ENCODE measurements at places on chromosomes 6 and 20.

- DNase-seq = no peak
Measured at GRCh38 chr20:19506021-19506420, 252.0 kb upstream of the RIN2 start.

- no peak for DNase-seq
Measured at GRCh38 chr6:166852451-166852975, 103.8 kb downstream of the RNASET2 start.

- DNase-seq = no peak
Measured at GRCh38 chr20:61665528-61666470, 399.9 kb downstream of the TAF4 start.

DNA sequence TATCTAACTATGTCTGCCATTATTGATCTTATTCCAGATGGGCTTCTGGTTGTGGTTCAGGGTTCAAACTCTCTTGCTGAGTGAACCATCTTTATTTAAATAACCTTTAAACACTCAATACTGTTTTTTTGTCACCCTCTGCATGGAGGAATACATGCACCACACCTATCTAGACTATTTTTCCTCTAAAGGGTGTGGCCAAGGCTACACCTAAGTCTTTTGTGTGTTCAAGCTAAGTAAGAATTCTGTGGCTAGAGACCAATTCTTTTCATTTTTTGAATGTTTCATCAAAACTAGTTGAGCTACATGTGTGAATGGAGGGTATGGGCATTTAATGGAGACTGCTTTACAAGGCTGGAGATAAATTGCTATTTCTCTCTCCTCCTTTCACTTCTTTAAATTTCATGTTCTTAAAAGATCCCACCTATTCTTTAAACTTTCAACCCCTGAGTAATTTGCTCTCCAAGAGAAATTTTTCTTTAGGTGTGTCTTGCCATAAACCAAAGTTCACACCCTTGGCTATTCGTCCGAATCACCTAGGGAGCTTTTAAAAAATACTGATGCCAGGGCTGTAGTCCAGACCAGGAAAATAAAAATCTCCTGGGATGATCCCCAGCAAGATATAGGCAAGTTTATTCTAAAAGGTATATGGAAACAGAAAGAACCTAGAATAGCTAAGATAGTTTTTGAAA is 24.8 kb upstream of the MBOAT1 start:
- DNase-seq = no peak

DNA sequence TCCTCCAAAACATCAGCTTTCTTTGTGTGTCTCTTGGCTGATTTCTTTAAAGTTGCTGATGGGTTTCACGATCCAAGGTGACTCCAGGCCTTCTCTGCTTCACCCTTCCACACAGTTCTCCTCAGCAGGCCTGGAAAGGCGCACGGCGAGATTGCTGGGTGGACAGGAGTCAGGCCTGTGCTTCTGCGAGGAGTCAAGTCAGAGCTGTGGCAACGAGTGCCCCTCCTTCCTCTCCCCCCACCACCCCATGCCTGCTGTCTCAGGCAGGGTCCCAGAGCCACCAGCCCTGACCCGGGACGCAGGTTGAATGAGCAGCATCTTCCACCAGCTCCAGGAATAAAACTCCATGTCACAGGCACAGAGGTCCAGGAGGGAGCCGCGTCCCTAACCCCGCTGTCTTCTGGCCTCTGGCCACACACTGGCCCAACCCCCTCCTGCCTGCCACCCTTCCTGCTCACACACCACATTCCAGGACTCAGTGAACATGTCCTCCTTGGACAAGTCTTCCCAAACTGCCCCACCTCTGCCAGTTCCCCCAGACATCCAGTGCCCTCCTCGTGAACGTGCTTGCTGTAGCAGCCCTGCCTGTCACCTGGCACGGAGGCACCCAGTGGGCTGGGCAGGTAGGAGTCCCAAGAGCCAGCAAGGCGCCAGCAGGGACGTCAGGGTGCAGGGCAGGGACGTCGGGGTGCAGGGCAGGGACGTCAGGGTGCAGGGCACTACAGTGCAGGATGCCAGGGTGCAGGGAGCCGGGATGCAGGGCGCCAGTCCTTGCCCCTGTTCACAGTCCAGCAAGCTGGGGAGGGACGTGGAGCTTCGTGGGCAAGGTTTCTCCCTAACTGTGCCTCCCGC is 7.2 kb upstream of the NTSR1 start:
- no peak for DNase-seq

DNA sequence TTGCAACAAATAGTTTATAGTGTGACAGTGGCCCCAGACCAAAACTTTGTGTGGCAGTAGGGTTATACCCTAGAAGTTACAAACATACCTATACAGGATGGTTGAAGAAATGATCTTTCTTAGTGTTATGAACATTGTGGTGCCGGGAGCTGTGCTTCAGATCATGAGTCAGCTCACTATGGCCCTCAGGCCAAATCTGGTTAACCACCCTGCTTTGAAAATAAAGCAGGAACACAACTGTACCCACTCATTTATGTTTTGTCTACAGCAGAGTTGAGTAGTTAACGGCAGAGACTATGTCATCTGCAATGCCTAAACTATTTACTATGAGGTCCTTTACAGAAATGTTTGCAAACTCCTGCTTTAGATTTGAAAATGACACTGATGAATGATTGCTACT is 24.3 kb downstream of the AKAP7 start:
- no peak for DNase-seq

Data from stimulated activated CD4-positive, alpha-beta T cell treated with anti-CD3 and anti-CD28 coated beads, Interleukin-2, amount 100 ng/mL, for 48 hours (primary cell).